Osteoblast (primary cell): ENCODE measurements at places on chromosomes 2 and 18.

- no peaks in the 10 kb centered on the region for H3K36me3 ChIP-seq
- H3K27ac ChIP-seq = peak overlapping the region; percentile 34
- no peaks in the 10 kb centered on the region for H3K27me3 ChIP-seq
- H3K4me3 ChIP-seq = no peak overlapping the region
Observed at GRCh38 chr2:66872081-66872985, 437.4 kb downstream of the MEIS1 start.

DNA sequence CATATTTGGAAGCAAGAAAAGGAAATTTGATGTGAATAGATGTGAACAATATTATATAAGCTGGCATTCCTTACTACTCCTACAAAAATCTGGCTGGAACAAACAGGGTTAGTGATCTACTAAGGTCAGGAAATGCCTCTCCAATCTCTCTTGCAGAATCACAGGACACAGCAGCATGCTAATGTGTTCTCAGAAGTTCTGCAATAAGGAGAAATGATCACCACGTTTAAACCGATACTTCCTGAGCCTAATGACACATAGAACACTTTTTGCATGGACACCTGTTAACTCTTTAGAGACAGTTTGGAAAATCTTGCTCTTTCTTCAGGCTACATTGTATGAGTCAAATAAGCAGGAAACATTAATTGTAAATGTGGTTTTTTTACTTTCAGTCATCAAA, 89.6 kb upstream of the MAP3K20 start:
- no peaks in the 10 kb centered on the region for H3K36me3 ChIP-seq
- no peak overlapping the region for H3K4me3 ChIP-seq
- no peak overlapping the region for H3K27ac ChIP-seq
- no peak for DNase-seq
- peaks cover 12% of the 10 kb centered on the region for H3K4me1 ChIP-seq

- no peaks in the 10 kb centered on the region for H3K27me3 ChIP-seq
- DNase-seq = peak; percentile 73
- H3K4me1 ChIP-seq = peaks cover 21% of the 10 kb centered on the region
Observed at GRCh38 chr2:64036034-64036705, 16.9 kb upstream of the VPS54 start.

- peaks cover 7% of the 10 kb centered on the region for H3K27me3 ChIP-seq
- H3K36me3 ChIP-seq = no peaks in the 10 kb centered on the region
- DNase-seq = peak; percentile 56
- no peaks in the 10 kb centered on the region for H3K4me1 ChIP-seq
- no peak within 1 kb of the TSS for H3K27ac ChIP-seq
Observed at GRCh38 chr18:31102025-31102684, at the start of gene DSC2. TSS of gene DSC2 (minus strand) at chr18:31102421. CDS start at chr18:31101971, 450 bp downstream.
